ENCODE measurements at places on chromosomes 12 and 14.

GRCh38 chr12:68750506-68750905 is 4.5 kb downstream of the SLC35E3 start:
- no peaks in the 10 kb centered on the region for H3K27me3 ChIP-seq
- no peak overlapping the region for H3K4me3 ChIP-seq
- no peak overlapping the region for H3K27ac ChIP-seq
- no peak for DNase-seq
- peaks cover 7% of the 10 kb centered on the region for H3K4me1 ChIP-seq

DNA sequence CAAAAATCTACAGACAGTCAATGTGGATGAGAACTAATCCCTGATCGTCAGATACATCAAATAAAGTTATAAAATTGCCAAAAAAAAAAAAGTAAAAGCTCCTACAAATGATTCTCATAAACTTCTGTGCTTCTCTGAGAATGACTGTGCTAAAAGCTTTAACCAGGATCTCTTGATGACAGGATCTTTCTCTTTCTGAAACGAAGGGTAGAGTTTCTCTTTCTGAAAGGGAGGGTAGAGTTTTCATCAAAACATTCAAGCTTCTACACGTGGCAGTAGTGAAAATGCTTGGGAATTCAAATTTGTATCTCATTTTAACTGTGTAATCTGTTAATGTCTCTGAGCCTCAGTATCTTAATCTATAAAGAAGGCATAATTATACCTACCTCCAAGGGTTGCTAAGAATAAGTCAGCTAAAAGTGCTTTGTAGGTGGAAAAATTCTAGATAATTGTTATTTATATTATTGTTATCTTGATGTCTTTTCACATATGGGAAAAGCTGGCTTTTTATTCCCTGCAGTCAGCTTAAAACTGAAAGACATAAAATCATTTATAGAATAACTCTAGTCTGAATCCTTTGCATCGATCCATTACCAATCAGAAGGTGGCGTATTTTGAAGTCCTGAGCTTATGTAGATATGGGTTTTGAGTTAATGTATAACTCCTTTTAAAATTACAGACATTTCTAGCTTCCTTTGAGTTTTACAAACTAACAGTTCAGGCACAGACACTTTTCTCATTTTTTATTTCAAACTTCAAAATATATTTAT is 157.4 kb downstream of the DACT1 start:
- H3K4me3 ChIP-seq, result no peak overlapping the region
- no peak for DNase-seq
- H3K4me1 ChIP-seq, result no peaks in the 10 kb centered on the region
- H3K27ac ChIP-seq, result no peak overlapping the region

DNA sequence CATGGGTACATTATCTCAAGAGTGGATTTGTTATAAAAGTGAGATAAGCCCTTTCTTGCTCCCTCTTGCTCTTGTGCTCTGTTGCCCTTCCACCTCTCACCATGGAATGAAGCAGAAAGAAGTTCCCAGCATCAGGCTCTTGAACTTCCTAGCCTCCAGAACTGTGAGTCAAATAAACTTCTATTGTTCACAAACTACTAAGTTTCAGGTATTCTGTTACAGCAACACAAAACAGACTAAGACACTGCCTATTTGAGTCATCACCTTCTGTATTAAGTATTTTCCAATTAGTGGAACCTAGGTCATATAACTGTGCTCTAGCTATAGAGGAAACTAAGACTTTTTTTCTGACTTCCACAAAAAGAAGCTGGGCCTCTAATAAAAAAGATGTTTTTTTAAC is 201.2 kb upstream of the FOXG1 start:
- H3K27me3 ChIP-seq, result no peaks in the 10 kb centered on the region
- no peak overlapping the region for H3K4me3 ChIP-seq
- no peaks in the 10 kb centered on the region for H3K36me3 ChIP-seq
- no peak overlapping the region for H3K27ac ChIP-seq
- no peaks in the 10 kb centered on the region for H3K4me1 ChIP-seq

DNA sequence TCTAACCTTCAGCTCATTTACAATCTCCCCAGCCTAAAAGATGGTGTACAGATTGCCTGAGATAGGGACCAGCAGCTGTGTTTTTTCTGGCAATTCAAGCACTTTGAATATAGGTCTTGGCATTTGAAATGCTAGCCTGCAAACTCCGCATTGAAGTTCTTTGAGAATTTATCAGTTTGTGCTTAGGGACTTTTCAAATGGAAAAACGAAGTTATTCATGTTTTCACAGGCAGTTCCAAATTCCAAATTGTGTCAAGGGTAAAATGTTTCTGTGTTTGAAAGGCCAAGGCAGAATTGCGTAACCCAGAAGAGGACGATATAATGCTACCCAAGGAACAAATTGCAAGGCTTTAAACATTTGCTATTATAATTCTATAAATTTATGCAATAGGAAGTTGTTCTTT is 168.9 kb upstream of the RASSF8 start:
- peaks cover 8% of the 10 kb centered on the region for H3K4me1 ChIP-seq
- no peak for DNase-seq
- no peaks in the 10 kb centered on the region for H3K36me3 ChIP-seq
- H3K4me3 ChIP-seq, result no peak overlapping the region
- no peak overlapping the region for H3K27ac ChIP-seq
- H3K27me3 ChIP-seq, result no peaks in the 10 kb centered on the region

DNA sequence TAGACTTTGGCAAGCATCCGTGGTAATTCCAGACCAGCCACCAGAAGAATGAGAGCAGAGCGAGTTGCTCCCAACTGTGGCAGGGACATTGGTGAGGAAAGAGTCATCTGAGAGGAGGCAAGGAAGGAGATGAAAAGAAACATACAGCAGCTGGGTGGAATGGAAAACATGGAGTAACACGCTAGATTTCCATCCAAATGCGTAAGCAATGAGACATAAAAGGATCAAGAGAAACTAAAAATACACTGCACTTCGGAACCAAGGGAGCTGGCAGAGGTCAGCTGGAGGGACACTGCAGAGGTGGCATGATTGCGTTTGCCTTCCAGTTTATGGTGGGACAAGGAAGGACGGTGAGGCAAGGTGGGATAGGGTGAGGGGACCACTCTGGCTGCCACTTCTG is 82.9 kb downstream of the DDX51 start:
- H3K4me3 ChIP-seq, result no peak overlapping the region
- no peaks in the 10 kb centered on the region for H3K27me3 ChIP-seq
- H3K27ac ChIP-seq, result no peak overlapping the region
- DNase-seq, result no peak

- DNase-seq, result peak; percentile 60
- no peaks in the 10 kb centered on the region for H3K27me3 ChIP-seq
- H3K36me3 ChIP-seq, result peaks cover 50% of the 10 kb centered on the region
- no peak overlapping the region for H3K4me3 ChIP-seq
Measured at GRCh38 chr12:75507086-75507485, 4.3 kb downstream of the KRR1 start.

DNA sequence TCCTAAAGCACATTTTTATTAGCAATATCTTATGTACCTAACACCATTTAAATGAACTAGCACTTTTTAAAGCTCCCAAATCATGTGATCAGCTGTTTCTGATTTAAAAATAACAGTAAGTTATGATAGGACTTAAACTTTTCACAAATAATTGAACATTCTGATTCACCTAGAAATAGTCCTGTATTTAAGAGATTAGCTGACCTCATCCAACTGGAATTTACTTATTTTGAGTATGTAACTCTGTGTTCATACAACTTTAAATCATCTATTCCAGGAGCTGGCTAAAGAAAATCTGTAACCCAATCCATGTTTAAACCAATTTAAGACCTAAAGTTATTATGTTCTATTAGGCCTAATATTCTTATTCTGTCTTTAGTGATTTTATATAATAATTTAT is 184.3 kb downstream of the CCDC91 start:
- no peak overlapping the region for H3K4me3 ChIP-seq
- no peak for DNase-seq
- H3K27ac ChIP-seq, result no peak overlapping the region
- no peaks in the 10 kb centered on the region for H3K27me3 ChIP-seq

GRCh38 chr14:84493779-84494178 is 1036.2 kb upstream of the FLRT2 start:
- no peak overlapping the region for H3K4me3 ChIP-seq
- no peaks in the 10 kb centered on the region for H3K36me3 ChIP-seq

DNA sequence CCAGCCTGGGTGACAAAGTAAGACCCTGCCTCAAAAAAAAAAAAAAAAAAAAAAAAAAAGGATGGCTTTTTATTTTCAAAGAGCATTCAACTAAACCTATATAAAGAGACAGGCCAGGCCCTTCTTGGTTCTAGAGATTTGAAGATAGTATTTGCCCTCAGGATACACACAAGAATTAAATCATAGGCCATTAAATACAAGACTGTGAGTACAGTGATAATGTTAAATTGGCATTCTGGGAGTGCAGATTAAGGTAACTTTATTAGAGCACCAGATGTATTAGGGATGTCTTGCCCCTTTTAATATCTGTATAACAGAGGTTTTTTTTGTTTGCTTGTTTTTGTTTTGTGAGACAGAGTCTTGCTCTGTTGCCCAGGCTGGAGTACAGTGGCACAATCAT is 61.3 kb downstream of the ATF7IP start:
- no peaks in the 10 kb centered on the region for H3K4me1 ChIP-seq
- H3K27me3 ChIP-seq, result no peaks in the 10 kb centered on the region
- no peak overlapping the region for H3K4me3 ChIP-seq

DNA sequence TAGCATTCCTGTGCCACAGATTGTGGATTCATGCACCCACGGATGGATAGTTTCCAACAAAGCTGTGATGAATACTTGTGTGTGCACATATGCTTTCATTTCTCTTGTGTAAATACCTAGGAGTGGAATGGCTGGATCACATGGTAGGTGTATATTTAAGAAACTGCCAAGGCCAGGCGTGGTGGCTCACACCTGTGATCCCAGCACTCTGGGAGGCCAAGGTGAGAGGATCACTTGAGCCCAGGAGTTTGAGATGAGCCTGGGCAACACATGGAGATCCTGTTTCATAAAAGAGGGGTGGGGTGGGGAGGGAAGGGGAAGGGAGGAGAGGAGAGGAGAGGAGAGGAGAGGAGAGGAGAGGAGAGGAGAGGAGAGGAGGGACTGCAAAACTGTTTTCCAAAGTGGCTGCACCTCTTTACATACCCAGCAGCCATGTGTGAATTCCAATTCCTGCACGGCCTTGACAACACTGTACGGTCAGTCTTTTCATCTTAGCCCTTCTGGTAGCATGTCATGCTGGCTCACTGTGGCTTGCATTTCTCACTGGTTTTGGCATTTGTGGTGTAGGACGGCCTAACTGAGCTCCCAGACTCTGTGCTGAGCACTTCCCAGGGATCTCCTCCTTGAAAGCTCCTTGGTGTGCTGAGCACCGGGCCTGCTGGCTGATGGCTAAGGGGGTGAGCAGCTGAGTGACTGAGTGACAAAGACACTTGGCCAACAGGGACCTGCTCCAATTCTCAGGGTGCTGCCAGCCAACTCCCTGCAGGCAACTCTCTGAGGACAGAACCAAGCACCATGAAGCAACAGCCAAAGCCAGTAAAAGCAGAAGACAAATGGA is 27.9 kb downstream of the SYNE3 start:
- H3K4me3 ChIP-seq, result no peak overlapping the region
- peaks cover 2% of the 10 kb centered on the region for H3K36me3 ChIP-seq
- H3K27ac ChIP-seq, result no peak overlapping the region
- H3K4me1 ChIP-seq, result no peaks in the 10 kb centered on the region
- H3K27me3 ChIP-seq, result no peaks in the 10 kb centered on the region

GRCh38 chr14:55665067-55665675 is 85.2 kb downstream of the KTN1 start:
- no peaks in the 10 kb centered on the region for H3K27me3 ChIP-seq
- DNase-seq, result no peak
- H3K4me1 ChIP-seq, result no peaks in the 10 kb centered on the region
- H3K27ac ChIP-seq, result no peak overlapping the region
- peaks cover 7% of the 10 kb centered on the region for H3K36me3 ChIP-seq

GRCh38 chr14:69651664-69652063 is 40.3 kb downstream of the SUSD6 start:
- H3K36me3 ChIP-seq, result no peaks in the 10 kb centered on the region
- no peak overlapping the region for H3K4me3 ChIP-seq
- no peaks in the 10 kb centered on the region for H3K27me3 ChIP-seq
- no peak for DNase-seq
- H3K27ac ChIP-seq, result peak overlapping the region; percentile 5

- H3K4me1 ChIP-seq, result no peaks in the 10 kb centered on the region
- no peaks in the 10 kb centered on the region for H3K27me3 ChIP-seq
- no peak overlapping the region for H3K27ac ChIP-seq
- DNase-seq, result no peak
Measured at GRCh38 chr14:89267656-89268055, 149.4 kb downstream of the FOXN3 start.

GRCh38 chr14:49992901-49993339 is 100.0 kb downstream of the ARF6 start:
- H3K4me1 ChIP-seq, result peaks cover 16% of the 10 kb centered on the region
- no peaks in the 10 kb centered on the region for H3K27me3 ChIP-seq
- H3K36me3 ChIP-seq, result no peaks in the 10 kb centered on the region
- H3K4me3 ChIP-seq, result no peak overlapping the region
- no peak overlapping the region for H3K27ac ChIP-seq

GRCh38 chr14:74846968-74847665 is 28.8 kb downstream of the PROX2 start:
- H3K27ac ChIP-seq, result no peak overlapping the region
- H3K4me1 ChIP-seq, result no peaks in the 10 kb centered on the region
- no peak overlapping the region for H3K4me3 ChIP-seq
- H3K36me3 ChIP-seq, result no peaks in the 10 kb centered on the region
- DNase-seq, result no peak

DNA sequence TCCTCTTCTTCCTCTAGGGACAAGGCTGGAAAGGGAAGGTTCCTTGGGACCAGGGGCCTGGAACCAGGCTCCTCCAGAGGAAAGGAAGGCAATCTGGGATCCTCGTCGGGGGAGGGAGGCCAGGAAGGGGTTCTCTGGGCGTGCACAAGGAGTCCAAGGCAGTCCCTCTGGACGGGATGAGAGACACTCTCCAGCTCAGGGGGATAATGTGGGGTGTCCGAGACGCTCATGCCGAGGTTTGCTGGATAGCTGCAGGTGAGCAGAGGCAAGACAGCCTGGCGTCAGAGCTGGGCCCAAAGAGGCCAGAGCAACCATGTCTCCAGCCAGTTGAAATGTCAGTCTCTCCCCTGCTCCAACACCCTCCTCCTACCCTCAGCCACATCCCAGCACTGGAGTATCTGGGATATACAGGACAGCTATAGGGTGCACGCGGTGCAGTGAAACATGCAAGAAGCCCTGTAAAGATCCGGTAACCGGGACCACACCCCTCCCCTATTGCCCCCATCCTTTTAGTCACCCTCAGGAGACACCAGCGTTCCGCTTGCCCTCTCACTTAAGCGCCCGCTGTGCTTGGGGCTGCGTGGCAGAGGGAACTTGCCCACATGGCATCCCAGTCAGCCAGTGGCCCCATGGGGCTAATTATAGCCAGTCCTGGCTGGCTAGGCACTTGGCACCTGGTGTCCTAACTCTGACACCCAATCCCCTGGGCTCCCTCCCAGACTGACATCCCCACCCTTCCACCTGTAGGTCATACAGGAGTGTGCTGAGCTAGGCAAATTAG is at the start of gene KLHL33:
KLHL33 (minus strand) TSS at position 585 of the 781 bp plus-strand sequence; CDS start at position 230, 355 bp downstream.
- no peak within 1 kb of the TSS for H3K4me3 ChIP-seq
- H3K27ac ChIP-seq, result no peak within 1 kb of the TSS
- no peaks in the 10 kb centered on the region for H3K27me3 ChIP-seq
- peaks cover 12% of the 10 kb centered on the region for H3K4me1 ChIP-seq
- no peak for DNase-seq

GRCh38 chr14:75497701-75498100 is 24.6 kb upstream of the BATF start:
- no peaks in the 10 kb centered on the region for H3K27me3 ChIP-seq
- H3K4me3 ChIP-seq, result no peak overlapping the region
- peaks cover 33% of the 10 kb centered on the region for H3K4me1 ChIP-seq
- H3K36me3 ChIP-seq, result no peaks in the 10 kb centered on the region
- H3K27ac ChIP-seq, result no peak overlapping the region

All from common myeloid progenitor, CD34-positive (primary cell).